Activated naive CD8-positive, alpha-beta T cell treated with anti-CD3 and anti-CD28 coated beads for 36 hours (primary cell): ENCODE measurements at places on chromosomes 1 and 21. TPM values are rescaled to one million over a fixed set of nuclear protein-coding genes. Genes with fewer than 3 reads are reported as not detected.

The KRTAP10-2 gene
- total RNA-seq: not detected

The RGS13 gene
- total RNA-seq: not detected

The EEIG2 gene
- 7.8 TPM for total RNA-seq

The USP25 gene
- 34.9 TPM for total RNA-seq

GRCh38 chr1:57091642-57092041, 125.8 kb upstream of the C8B start:
- H3K36me3 ChIP-seq: no peaks in the 10 kb centered on the region
- no peaks in the 10 kb centered on the region for H3K4me1 ChIP-seq
- no peak overlapping the region for H3K27ac ChIP-seq
- no peak overlapping the region for H3K4me3 ChIP-seq
- DNase-seq: no peak

DNA sequence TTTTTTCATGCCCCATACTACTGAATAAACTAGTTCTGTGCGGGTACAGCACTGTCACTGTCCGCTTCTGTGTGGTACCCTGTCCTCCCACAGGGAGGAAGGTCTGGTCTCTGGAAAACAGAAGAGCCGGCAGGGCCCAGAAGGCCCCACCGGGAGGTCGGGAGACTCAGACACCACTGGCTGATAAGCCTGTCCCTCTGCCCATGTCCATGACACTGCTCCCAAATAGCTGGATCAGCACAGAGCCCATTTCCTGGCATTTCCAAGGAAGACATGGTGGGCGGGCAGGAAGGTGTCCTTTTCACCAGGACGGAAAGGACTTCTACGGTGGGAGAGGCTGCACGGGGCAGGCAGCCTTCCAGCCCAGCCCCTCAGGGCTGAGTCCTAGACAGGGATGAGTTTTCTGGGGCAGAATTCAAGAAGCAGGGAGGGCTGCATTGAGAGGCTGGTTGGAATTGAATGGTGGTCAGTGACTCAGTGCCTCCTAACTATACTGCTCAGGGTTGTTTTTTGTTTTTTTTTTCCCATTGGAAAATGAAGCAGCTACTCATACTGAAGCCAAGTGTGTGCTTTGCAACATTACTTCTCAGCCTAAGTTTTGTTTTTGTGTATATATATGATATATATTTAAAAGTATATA, 7.1 kb downstream of the PSRC1 start:
- no peak overlapping the region for H3K4me3 ChIP-seq
- H3K27me3 ChIP-seq: no peaks in the 10 kb centered on the region
- no peaks in the 10 kb centered on the region for H3K36me3 ChIP-seq
- no peak for DNase-seq
- no peak overlapping the region for H3K27ac ChIP-seq
- H3K4me1 ChIP-seq: peaks cover 7% of the 10 kb centered on the region
